Trophoblast cell (in vitro differentiated cells and primary cell): ENCODE measurements at places on chromosomes 4 and X.

DNA sequence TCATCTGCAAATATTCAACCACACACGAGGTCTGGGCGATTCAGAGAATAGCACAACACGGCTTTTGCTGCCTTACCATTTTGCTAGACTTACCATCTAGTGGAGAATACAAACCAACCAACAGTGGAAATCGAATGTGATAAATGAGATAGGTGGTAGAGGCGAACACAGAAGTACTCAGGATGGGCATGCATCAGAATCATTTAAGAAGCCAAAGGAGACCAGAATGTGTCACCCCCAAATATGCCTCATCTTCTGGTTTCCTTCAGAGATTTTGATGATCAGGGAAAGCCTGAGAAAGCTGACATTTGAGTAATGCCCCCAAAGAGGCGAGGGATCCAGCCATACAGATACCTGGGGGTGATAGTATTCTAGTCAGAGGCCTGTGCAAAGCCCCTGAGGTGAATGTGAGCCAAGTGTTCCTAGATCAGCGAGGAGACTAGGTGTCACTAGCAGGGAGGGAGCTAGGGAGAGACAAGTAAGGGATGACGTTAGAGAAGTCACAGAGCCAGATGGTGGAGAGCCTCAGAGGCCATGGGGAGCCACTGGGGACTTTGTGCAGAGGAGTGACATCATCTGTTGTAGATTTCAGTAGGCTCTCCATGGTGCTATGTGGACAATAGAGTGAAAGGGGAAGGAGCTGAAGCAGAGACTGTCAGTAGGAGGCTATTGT, 1.7 kb downstream of the MTMR1 start:
- DNase-seq = no peak

DNA sequence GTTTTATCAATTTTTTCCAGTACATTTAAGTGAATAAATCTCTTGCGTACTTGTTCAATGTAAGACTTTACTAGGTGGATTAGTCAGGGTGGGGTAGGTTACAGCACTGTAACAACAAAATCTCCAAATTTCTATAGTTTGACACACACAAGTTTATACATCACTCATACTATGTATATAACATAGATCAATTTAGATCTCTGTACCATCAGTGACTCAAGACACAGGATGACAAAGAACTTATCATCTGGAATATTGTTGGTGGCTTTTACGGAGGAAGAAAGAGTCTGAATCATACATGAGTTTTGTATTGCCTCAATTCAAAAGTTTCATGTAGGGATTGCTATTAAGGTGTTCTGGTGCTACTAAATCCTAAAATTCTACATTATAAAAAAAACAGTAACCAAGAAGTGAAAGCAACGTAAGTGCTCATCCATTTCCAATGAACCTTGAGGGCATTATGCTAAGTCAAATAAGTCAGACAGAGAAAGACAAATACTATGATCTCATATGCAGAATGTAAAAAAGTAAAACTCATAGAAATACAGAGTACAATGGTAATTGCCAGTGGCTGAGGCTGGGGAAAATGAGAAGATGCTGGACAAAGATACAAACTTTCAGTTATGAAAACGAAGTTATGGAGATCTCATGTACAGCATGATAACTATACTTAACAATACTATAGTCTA, 98.0 kb upstream of the DKK2 start:
- no peak for DNase-seq

DNA sequence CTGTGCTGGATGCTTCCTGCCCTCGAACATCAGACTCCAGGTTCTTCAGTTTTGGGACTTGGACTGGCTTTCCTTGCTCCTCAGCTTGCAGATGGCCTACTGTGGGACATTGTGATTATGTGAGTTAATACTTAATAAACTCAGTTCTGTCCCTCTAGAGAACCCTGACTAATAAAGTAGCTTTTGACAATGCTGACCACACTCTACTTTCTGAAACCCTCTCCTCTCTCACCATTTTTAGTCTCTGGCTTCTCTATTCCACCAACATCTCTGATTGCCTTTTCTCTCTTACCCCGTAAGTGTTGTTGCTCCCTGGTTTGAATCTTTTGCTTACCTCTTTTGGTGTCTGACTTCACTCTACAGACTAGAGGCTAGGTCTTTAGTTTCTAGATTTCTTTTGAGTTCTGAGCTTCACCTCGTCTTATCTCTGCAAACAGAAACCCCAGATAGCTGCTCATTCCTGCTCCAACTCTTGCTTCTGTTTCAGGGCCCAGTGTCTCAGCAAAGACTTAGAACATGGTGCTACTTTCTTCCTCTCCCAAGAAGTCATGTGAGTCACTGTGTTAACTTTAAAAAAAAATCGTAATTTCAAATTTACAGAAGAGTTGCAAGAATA, 11.4 kb downstream of the TMSB4X start:
- DNase-seq = no peak

GRCh38 chr4:2792396-2792710, 532 bp upstream of the SH3BP2 start:
- no peak for DNase-seq

DNA sequence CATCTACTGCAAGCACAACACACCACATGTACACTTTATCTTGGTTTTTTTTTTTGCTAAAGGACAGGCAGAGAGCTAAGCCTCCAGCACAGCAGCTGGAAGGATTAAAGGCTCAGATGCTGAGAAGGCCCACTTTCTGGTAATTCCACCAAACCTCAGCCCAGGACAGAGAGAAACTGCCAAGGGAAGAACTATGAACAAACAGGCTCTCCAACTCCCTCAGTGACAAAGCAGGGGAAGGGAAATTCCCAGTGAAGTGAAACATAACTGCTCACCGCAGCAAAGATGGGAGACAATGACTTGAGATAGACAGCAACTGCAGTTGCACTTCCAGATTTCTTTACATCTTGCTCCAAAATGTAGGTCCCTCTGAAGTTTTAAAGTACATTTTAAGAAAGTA, 4.8 kb downstream of the PROM1 start:
- DNase-seq = no peak

GRCh38 chrX:24306440-24306839, 7.4 kb downstream of the SUPT20HL2 start:
- no peak for DNase-seq

DNA sequence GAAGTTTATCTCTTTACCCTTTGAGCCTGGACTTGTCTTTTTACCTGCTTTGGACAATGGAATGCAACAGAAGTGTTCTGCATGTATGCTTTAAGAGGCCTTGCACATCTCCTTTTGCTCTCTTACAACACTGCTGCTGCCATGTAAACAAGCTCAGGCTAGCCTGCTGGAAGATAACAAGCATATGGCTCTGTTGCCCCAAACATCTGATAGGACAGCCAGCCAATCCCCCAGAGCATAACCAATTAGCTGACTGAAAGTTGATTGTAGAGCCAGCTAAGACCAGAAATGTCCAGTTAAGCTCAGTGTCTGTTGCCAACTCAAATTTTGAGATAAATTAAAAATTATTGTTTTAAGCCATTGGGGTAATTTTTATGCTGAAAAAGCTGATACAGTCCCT, 510.6 kb upstream of the CNKSR2 start:
- no peak for DNase-seq

- peak; percentile 2 for DNase-seq
These were observed 2.9 kb upstream of the CFP start for GRCh38 chrX:47632666-47633065.

DNA sequence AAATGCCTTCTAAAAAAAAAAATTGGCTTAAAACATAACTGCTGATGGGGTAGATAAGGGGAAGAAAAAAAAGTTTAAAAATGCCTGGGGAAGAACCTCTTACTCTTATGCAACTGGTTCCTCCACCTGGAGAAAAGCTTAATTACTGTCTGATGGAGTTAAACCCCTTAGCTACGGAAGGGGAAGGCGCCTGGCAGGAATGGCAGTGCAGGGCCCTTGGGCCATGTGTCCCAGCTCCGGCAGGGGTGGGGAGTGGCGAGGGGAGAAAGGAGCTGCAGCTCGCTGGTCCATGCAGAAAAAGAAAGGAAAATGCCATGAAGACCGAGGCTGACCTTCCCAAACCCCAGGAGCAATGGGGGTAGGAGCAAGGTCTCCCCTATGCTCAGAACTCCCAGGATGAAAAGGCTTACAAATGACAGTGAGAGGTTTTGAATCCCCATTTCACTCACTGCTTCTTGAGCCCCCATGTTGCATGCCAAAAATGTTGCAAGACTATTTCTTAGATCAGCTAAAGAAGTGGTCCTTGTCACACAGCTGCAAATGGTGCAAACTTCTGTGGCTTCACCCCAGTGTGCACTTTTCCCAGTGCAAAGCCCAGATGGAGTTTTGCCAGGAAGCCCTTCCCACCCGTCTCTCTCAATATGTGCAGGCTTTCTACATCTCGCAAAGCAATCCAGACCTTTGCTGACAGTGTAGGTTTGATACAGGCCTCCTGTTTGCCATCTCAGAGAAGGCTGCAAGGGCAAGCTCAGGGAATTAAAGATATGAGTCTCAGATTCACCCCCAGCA, 204.8 kb upstream of the CT83 start:
- no peak for DNase-seq

DNA sequence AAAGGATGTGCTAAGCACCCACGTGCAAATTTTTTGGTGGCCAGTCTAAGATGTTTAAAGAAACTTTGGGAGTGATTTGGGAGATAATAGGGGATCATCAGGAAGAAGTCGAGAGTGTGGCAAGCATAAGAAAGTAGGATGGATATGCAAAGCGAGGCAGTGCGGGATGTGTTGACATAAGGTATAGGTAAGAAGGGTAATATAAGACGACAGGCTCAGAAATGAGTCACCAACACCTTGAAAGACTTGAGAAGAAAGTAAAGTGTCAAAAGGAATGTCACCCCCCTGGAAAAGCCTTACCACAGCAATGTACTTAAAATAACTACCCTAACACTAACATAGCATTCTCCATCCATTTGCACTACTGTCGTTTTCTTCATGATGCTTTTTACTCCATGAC, 69.8 kb upstream of the BMP2K start:
- DNase-seq = peak; percentile 36

DNA sequence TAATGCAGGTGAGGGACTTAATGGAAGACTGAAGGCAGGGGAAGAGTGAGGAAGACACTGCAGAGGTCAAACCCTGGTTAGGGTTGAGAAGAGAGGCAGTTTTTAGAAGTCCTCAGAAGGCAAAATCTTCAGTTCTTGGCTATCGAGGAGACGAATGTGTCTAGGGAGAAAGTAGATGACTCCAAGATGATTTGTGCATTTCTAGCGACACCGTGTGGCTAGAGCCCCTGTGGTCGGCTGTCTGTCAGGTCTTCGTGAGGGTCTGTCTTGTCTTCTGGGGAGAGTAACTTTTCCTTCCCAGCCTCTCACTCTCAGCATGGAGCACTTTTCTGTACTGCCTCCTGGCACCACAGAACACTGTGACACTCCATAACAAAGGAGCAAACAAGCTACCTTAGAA, 458.1 kb downstream of the STIM2 start:
- peak; percentile 54 for DNase-seq

GRCh38 chr4:56261027-56261426, 126.3 kb downstream of the AASDH start:
- DNase-seq = no peak

DNA sequence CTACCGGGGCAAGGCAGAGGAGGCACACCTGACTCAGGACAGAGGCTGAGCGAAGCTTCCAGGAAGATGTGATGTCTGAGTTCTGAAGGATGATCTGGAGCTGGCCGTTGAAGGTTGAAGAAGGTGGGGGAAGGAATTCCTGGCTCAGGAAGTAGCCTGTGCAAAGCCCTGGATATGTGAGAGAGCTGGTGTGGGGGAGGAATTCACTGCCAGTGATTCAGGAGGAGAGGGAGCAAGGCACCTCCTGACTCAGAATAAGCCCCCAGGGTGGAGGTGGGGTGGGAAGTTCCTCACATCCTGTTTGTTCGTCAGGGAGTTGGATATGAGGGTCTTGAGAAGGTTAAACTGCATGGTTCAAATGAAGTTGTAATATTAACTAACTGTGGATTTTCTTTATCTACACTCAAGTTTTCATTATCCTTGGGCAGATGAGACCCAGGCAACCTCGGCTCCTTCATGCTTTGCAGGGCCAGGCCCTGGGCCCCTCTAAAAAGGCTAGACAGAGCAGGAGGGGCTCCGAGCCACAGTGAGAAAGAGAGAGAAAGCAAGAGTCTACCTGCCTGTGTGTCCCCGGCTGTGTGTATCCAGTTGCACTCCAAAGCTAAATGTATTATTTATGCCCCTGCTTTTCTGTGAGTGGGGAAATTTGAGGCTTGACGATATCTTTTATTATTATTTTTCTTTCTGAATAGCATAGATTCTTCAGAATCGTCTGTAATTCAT, 7.1 kb downstream of the NHSL2 start:
- no peak for DNase-seq

- DNase-seq = no peak
These were observed 54.5 kb upstream of the BCOR start for GRCh38 chrX:40152173-40152711.

DNA sequence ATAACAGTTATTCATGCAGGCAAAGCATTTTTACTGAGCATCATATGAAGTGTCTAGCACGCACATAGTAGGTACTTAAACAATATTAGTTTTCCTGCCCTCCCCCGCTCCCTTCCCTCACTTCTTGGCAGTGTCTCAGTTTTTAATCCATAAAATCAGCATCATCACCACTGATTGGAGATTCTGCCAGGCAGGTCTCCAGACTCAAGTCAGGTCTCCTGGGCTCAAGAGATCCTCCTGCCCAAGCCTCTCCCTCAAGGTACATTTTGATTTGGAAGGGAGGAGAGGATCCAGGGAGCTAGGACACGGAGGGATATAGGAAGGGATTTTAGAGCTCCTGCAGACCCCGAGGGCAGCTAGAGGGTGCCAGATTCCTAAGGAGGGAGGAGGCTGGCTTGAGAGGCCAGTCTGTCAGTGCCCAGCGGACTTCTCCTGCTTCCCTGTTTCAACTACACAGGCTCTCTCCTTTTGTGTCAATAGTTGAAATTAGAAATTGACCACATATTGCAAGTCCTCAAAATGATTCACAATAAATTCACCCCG, 4.4 kb upstream of the FAT1 start:
- DNase-seq = no peak

DNA sequence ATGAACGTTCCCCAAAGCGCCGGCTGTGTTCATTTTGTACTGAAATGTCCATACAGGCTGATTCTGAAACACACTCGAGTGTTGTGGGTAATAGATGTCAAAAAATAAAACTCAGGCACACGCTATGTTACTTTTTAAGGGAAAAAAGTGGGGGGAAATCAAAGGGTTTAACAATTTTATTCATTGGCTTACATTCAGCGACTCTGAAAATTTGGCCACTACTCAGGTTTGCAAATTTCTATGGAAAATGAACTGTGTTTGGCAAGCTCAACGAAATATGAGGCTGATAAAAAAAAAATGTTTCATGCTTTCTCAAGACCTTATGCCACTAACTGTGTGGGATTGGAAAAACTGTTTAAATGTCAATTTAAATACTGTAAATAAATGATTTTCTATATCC, 18.5 kb downstream of the AMELX start:
- no peak for DNase-seq

DNA sequence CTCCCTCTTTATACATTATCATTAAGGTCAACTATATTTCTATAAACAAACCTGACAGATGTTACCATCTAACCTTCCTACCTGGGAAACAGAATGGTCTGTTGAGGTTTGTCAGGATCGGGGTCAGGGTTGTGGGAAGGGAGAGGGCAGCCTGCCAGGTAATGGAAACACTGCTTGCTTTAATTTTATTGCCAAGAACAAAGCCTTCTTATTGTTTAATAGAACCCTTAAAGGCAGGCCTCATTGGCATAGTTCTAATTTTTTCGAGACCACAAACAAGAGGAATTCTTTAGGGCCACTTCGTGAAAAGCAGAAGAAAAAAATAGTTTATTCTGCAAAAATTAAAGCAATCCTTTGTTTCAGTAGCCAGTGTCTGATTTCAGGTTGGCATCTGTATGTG, 113.2 kb downstream of the MID1 start:
- DNase-seq = no peak
